ENCODE measurements at places on chromosomes 16 and 17. TPM values are rescaled to one million over a fixed set of nuclear protein-coding genes. Genes with fewer than 3 reads are reported as not detected.

DNA sequence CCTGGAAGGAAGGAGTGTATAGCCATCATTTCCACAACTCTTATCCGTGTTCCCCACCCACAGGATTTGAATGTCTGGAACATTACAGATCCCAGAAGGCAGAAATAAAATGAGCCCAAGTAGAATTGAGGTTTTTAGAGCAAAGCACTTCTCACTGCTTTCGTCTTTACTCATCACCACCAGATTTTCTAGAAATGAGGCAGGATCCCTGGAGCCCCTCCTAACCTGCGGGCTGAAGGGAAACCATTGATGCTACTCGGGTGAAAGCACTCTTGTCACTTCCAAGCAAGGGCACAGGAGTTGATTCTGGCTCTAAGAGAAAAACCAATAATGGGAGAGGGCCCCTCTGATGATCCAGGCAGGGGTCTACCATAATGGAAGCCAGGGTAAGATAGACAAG is 2.8 kb upstream of the ALDOC start:
- no peak for DNase-seq

DNA sequence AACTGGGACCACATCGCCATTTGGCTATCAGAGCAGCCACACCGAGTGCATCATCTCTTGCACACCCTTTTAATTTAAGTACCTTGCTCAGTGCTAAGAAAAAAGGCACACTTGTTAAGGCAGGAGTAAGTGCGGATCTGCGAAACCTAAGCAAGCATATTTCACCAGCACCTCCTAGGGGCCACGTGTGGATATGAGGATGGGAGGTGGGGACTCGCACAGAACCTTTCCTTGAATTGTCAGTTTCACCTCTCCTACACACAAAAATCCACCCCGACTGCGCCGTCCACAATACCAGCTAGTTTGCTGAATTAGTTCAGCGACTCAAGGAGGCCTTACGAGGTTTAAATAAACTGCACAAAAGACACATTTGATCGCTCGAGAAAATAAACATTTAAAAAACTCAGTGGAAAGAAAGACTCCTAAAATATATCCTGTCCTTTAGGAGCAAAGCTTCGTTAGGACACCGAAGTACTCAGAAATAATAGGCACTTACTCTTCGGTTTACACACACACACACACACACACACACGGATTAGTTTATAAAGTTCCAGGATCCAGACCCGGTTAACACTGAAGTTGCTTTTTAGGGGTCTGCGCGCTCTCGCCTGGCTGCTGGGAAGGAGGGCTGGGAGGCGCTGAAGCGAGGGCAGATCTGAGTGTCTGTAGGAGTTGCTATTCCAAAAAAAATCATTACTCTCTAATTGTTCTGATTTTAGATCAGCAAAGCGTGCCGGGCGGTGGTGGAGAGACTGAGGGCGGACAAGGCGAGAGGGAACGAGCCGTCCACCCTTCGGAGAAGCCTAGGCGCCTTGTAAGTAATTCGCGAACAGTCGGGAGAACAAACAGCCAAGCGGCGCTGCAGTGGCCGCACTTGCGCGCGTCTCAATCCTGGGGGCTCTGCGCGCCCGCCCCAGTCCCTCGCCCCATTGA is 1.0 kb upstream of the KCNJ2 start:
- peak; percentile 80 for DNase-seq

- no peak for DNase-seq
Observed at GRCh38 chr16:51110700-51111157, 40.3 kb downstream of the SALL1 start.

DNA sequence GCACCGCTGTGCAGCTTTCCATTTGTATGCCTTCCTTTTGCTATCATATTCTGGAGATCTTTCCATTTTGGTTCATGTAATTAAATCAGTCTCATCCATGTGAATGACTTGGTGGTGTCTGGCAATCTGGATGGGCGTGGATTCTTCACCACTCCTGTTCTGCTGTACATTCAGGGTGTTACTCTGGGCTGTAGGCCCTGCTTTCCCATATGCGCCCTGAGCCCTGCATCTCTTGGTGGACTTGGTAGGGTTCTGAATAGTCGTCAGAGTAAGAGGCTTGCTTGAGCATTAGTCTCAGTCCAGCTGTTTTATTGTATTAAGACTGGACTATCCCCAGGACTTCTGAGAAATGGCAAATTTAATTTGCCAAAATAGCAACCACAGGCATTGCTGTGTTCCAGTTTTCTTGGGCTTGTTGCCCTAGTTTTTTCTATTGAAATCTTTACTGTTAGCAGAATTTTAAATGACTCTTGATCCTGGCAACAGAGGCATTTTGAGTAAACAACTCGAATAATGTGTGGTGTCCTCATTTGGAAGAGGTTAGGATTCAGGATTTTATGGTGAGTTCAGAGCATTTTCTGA is 14.9 kb downstream of the BANP start:
- DNase-seq, result no peak

KRT16 gene
- total RNA-seq, result 0.79 TPM

AKAP10 gene
- 18.7 TPM for total RNA-seq

DNA sequence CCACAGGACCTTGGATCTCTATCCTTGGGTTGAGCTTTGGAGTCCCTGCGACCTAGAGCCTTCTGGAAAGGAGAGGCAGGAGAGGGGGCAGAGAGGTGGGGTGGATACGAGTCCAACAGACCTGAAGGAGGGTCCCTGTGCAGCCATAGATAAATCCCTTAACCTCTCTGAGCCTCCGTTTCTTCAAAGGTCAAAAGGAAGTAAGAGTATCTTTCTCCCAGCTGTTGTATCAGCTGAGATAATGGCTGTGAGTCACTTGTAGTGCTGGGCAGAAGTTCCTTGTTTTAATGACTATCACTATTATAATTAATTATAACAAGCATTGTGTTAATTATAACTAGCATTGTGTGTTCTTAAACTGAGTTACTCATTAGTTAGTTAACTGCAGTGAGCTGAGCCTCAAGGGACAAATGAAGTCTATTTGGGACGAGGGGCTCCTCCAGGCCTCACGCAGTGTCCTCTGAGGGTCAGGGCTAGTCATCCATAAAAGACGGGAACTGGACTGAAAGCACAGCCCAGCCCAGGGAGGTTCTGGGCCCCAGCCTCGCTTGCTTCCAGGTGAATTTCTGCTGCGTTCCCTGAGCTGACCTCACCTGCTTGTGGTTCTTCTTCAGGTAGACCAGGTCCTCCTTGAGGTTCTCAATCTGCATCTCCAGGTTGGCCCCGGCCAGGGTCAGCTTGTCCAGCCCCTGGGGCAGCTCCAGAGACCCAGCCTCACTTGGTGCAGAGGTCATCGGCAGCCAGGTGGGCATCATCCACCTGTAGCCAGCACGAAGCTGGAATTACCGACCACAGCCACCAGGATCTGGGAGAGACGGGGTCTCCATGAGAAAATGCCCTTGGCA is 5.7 kb upstream of the KRT17 start:
- DNase-seq, result no peak

GRCh38 chr17:78655251-78655940 is 78.2 kb upstream of the DNAH17 start:
- no peak for DNase-seq

DNA sequence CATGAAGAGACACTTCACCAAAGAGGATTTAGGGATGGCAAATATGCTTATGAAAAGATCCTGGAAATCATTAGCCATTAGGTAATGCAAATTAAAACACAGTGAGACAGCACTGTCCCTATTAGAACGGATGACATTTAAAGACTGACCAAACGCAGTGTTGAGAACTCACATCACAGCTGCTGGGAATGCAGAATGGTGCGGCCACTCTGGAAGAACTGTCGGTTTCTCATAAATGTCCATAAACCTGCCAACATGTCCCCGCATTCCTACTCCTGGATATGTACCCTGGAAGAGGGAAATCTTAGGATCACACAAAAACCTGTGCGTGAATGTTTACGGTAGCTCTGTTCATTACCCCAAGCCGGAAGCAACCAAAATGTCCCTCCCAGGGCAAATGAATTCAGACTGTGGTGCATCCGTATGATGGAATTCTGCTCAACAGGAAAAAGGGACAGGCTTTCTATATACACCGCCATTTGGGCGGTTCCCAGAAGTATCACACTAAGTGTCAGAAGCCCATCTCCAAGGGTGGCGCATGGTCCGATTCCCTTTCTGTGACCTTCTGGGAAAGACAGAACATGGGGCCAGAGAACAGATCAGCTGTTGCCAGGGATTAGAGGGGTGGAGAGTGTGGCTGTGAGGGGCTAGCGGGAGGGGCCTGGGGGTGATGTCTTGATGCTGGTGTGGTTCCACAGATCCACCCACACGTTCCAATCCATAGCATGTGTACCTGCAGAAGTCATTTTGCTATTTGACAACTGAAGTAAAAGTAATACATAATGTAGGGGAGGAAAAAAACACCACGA is 197.2 kb upstream of the CHMP6 start:
- DNase-seq, result no peak

DNA sequence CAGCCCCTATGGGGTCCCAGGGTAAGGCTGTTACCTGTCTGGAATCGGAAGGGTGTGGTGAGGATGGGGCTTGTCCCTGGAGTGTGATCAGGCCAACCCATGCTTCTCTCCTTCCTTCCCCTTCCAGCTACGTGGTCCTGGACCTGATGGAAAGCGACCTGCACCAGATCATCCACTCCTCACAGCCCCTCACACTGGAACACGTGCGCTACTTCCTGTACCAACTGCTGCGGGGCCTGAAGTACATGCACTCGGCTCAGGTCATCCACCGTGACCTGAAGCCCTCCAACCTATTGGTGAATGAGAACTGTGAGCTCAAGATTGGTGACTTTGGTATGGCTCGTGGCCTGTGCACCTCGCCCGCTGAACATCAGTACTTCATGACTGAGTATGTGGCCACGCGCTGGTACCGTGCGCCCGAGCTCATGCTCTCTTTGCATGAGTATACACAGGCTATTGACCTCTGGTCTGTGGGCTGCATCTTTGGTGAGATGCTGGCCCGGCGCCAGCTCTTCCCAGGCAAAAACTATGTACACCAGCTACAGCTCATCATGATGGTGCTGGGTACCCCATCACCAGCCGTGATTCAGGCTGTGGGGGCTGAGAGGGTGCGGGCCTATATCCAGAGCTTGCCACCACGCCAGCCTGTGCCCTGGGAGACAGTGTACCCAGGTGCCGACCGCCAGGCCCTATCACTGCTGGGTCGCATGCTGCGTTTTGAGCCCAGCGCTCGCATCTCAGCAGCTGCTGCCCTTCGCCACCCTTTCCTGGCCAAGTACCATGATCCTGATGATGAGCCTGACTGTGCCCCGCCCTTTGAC is 2.4 kb downstream of the MAPK7 start:
- no peak for DNase-seq

CACNG3 gene
- not detected for total RNA-seq

- DNase-seq, result peak; percentile 65
Observed at GRCh38 chr17:38322156-38322779, 21.5 kb downstream of the GPR179 start.

KRT24 gene
- not detected for total RNA-seq

SLC22A31 gene
- total RNA-seq, result not detected

TP53TG3B gene
- total RNA-seq, result not detected

- DNase-seq, result no peak
Observed at GRCh38 chr16:73279451-73279850, 231.5 kb upstream of the ZFHX3 start.

DNA sequence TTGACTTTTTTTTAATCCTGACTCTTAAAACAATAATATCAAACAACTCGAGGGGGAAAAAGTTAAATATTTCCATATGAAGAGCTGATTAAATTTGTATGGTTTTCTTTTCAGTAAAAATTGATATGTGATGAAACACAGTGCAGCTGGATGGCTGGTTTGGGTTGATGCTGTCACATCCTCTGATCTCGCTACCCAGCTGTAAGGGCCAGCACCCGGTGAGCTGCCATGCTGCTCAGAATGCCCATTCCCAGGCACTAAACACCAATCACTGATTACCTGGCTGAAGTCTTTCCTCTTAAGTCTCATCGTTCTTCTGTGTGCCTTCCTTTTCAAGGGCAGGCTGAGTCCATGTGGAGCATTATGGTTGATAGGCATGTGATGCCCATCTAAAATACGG is 234.3 kb downstream of the IRX3 start:
- DNase-seq, result no peak

DNA sequence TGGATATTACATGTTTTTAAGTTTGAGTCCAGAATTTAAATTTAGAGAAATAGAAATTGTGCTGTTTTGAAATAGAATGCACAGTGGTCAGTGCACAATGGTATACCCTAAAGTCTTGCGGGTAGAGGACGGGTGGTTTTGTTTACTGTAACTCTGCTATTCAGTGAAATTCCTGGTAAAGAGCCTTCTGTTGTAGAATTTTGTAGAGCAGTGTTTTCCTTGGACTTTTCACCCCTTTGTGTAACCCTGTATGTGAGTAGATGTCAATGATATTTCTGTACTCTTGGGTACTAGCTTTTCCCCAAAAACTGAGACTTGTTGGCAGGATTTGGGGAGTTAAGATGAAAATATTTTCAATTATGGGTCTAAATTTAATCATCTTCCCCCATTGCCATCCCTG is 19.5 kb downstream of the IST1 start:
- DNase-seq, result no peak

DNA sequence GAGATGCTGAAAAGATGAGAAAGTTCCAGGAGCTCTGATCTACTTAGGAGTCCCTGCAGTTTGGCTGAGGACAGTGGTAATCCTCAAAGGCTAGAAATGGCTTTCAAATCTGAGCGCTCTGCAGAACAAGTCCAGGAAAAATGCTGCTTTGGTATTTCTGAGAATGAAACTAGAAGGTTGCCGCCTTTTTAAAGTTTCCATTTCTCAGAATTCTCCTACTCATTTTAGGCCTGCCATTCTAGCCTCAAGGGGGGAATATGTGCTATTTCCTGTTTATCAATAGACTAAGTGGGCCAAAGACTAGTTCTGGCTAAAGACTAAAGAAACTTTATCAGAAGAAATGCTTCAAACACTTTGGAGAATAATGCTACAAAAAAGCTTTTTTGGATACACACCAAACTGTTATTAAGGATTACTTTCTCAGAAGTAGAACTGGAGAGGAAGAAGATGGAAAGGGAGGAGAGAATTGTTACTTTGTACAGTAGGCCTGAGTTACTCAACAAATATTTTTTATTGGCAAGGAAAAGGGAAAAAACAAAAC is at the start of gene SLFN12L:
SLFN12L (minus strand) TSS at position 78 of the 541 bp plus-strand sequence. CDS start 15,314 bp downstream, outside the sequence.
- DNase-seq, result no peak

DNA sequence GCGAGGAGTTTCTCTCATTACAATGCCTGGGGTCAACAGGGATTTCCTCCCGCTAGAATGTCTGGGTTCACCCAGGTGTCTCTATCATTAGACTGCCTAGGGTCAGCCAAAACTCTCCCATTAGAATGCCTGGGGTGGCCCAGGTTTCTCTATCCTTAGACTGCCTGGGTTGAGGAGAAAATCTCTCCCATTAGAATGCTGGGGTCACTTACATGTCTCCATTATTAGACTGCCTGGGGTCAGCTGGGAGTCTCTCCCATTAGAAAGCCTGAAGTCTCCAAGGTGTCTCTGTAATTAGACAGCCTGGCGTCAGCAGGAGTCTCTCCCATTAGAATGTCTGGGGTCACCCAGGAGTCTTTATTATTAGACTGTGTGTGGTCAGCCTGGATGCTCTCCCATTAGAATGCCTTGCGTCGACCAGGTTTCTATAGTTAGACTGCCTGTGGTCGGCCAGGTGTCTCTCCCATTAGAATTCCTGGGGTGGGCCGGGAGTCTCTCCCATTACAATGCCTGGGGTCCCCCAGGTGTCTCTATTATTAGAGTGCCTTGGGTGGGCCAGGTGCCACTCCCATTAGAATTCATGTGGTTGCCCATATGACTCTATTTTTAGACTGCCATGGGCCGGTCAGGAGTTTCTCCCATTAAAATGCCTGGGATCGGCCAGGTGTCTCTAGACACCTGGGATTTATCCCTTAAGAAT is 2272.1 kb downstream of the TP53TG3F start:
- no peak for DNase-seq

GRCh38 chr17:48596000-48596734 is 2.6 kb upstream of the HOXB5 start:
- DNase-seq, result no peak

- no peak for DNase-seq
Observed at GRCh38 chr17:31802502-31802901, 56.5 kb downstream of the COPRS start.

- no peak for DNase-seq
Observed at GRCh38 chr17:40481106-40481505, 20.3 kb downstream of the TNS4 start.

All from transverse colon (tissue), 4 donors.